ENCODE measurements at places on chromosomes 11 and 22.

GRCh38 chr11:102603091-102603490 lies 22.0 kb downstream of the MMP20 start:
- no peak for DNase-seq

GRCh38 chr22:49181942-49182341 lies 645.7 kb downstream of the BRD1 start:
- DNase-seq, result no peak

DNA sequence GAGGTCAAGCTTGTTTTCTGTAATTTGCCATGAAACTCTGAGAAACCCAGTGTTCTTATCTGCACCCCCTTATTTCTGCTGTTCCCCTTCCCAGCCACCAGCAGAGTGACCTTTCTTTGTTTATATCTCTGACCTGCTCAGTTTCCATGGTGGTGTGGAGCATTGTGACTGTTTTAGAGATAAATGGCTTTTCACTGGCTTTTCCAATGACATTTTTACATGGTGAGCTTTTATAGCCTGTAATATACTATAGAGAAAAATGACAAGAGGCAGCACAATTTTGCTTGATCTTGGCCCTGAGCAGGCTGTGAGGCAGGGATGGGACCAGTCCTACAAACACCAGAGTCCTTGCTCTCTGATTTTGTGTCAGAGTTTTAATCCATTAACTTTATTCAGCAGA lies 233.9 kb downstream of the FAT3 start:
- DNase-seq, result no peak

DNA sequence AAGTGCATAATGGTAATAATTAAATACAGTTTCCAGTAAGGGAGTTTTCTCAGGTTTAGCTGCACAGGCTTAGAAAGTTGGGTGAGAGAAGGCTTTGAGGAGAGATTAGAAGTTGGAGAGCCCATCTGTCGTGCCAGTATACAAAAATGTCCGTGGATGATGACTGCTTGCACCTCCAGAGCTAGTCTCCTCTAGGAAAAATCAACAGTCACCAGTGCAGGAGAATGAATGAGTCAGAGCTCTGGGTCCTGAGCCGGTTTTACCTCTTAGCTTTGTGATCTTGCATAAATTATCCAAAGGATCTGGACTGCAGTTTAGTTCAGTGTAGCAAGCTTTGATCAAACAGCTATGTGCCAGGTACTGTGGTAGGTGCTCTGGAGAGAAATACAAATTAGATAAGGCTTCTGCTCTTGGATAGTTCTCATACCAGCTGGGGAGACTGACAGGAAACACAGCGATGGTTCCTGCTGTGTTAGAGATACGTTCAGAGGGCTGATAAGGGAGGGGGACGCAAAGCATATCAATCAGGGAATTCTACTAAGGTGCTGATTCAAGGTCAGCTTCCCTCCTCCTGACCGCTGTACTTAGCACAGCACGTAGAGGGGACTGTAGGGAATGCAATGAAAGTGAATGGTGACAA lies 125.9 kb downstream of the TEAD1 start:
- no peak for DNase-seq

- no peak for DNase-seq
These were observed 3.7 kb upstream of the SIK2 start for GRCh38 chr11:111598559-111598958.

DNA sequence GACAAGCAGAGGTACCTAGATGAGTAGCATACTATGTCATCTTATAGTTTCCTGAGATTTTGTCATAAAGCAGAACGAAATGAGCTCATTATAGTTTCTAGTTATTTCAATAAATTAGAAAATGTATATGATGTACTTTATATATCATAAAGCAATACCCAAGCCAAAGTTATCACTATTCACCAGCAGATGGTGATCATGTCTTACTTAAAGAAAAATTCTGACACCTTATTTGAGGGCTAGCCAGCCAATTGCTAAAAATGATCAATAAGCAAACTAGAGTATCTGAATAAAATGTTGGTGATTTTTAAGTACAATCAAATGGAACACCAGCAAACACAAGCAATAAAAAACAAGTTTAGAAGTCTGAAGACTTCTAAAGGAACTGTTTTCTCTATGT lies 44.1 kb downstream of the RSF1 start:
- DNase-seq, result no peak

DNA sequence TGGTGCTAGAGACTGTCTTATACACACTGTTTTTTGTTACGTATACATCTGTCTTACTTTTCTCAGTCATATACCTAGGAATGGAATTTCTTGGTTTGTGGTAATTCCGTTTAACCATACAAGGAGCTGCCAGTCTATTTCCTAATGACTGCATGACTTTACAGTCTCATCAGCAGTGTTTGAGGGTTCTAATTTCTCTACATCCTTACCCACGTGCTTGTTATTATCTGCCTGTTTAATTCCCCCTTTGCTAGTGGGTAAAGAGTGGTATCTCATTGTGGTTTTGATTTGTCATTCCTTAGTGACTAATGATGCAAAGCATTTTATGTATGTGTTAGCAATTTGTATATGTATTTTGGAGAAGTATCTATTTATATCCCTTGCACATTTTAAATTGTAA lies 1008.0 kb downstream of the FAM181B start:
- DNase-seq, result no peak

- no peak for DNase-seq
These were observed 31.8 kb upstream of the HSPA8 start for GRCh38 chr11:123093739-123094138.

DNA sequence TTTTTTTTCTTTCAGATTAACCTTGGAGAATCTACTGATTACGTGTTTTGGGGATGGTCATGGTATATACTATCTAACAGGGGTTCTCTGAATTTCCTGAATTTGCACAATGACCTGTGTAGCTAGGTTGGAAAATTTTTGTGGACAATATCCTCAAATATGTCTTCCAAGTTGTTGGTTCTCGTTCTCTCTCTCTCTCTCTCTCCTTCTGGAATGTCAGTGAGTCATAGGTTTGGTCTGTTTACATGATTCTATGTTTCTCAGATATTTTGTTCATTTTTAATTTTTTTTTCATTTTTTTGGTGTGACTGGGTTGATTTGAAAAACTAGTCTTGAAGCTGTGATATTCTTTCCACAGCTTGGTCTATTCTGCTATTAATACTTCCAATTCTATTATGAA lies 604.0 kb upstream of the ANO3 start:
- no peak for DNase-seq

GRCh38 chr22:24103301-24103700 lies 78.0 kb upstream of the SUSD2 start:
- DNase-seq, result no peak

DNA sequence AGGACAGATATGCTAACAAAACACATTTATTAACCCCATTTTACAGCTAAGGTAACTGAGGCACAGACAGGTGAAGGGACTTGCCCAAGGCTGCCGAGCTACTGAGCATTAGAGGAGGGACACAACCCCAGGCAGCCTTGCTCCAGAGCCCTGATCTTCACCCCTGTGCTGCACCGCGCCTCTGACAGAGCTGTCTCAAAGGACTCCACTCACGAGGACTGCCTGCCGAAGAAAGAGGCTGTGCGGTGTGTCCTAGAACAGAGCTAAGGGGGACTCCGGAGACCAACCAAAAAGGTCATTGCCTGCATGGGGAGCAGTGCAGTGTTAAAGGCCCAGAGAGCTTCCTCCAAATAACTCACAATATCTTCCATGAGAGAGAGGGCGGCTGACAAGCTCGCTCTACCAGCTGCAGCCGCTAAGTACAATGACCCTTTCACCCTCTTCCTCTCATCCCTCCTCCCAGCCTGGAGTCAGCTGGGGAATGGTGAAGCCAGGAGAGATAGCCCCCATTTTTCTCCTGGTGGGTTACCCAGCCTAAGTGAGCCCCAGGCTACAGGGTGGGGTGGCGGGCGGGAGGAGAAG lies 119.2 kb downstream of the DSCAML1 start:
- no peak for DNase-seq

- DNase-seq, result no peak
These were observed 37.5 kb upstream of the LINC01488 start for GRCh38 chr11:69443968-69444364.

DNA sequence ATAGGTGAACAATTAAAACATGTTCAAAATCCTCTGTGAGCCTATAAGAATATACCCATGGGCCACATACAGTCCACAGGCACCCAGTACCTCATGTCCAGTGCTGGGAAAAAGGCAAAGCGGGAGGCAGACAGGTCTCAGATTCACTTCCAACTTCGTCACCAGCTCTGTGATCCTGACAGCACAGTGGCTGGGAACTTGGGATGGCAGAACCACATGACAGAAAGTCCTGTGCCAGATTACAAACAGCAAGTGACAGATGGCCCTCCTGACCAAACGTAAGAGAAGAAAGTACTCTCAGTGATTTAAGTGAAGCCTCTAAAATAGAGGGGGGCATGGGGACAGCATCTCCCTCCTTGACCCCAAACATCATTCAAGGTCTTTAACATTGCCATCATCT lies 5.8 kb downstream of the SLC1A2 start:
- DNase-seq, result no peak

DNA sequence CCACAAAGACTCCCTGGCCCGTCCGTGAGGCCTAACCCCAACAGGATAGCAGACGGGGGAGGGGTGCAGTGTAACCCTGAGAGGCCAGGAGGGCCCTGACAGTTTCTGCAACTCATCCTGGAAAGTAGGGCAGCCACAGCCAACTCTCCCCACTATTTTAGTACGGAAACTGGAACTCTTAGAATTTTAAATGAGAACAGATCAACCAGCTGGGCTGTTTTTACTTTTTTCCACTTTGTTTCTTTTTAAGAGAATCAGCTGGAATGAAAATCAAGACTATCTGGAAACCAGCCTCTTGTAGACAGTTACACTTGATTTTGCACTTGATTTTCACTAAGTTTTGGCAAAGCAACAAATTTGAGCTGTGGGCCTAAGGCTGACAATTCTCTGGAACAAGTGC lies 42.7 kb upstream of the NRIP3 start:
- no peak for DNase-seq

DNA sequence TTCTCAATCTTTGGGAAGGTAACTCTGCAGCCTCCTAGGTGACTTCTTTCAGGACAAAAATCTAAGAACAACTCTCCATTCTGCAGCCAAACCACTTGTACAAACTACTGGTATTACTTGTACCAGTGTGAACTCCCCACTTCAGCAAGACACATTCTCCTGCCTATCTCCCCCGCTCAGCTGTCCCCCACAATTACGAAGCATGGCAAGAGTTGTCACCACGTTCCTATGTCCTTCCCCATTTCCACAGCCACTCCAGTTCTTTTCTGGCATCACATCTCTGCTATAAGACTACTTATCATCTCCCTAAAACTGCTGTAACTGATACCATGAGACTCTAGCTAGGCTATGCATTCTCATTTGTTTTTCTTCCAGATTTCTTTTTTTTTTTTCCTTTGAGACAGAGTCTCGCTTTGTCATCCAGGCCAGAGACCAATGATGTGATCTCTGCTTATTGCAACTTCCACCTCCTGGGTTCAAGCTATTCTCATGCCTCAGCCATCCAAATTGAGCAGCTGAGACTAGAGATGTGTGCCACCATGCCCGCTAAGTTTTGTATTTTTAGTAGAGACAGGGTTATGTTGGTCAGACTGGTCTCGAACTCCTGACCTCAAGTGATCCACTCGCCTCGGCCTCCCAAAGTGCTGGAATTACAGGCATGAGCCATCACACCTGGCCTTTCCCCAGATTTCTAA lies 71.9 kb upstream of the CDON start:
- no peak for DNase-seq

- no peak for DNase-seq
These were observed 5.1 kb downstream of the MAPK8IP2 start for GRCh38 chr22:50605613-50606074.

- DNase-seq, result no peak
These were observed 26.4 kb upstream of the LRRC55 start for GRCh38 chr11:57155400-57155799.

DNA sequence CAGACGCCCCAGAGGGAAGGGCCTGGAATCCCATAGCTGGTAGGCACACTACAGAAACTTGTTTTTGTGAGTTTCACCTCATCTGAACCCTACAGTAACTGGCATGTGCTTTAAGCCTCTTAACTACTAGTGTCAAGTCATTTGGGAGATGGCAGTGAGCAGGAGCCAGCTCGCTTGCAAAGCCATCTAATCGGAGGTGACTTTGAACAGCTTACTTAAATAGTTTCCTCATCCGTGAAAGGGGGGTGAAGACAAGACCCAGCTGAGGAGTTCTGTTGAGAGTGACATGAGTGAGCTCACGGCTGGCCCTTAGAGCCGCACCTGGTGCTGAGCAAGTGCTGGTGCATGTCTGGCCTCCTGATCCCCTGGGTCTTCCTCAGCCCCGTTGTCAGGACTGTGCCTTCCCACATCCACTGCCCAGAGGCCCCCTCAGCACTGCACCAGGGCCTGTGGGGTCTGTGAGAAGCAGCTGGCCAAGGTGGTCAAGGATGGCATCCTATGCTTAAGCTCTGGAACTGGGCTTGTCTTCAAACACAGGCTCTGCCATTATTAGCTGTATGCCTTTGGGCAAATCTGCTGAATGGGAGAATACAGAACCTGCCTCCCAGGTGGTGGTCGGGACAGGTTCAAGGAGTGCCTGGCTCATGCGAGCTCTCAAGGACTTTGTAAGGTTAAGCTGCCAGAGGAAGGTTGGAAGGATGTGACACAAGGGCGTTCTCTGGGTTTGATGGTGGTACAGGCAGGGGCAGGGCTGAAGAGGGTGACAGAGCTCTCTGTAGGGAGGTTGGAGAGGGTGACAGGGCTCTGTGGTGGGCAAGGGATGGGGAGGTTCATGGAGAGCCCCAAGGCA lies 27.3 kb downstream of the INCENP start:
- no peak for DNase-seq

DNA sequence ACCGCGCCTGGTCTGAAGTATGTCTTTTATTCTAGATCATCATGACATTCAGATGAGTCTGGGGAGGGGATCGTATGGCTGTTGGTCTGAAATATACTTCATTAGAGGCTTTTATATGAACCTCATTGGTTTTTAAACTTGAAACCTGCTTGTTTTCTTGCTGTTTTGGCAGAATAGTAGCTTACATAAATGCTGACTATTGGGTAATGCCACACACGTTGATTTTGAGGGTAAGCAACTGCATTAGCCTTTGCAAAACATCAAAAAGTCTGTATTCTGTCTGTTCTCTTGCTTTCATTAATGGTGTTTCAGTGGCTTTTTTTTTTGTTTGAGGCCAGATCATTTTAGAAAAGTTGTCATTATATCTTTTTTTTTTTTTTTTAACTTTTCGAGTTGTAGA lies 14.2 kb downstream of the PPME1 start:
- DNase-seq, result no peak

GRCh38 chr22:49380095-49380827 lies 447.4 kb downstream of the BRD1 start:
- DNase-seq, result no peak

DNA sequence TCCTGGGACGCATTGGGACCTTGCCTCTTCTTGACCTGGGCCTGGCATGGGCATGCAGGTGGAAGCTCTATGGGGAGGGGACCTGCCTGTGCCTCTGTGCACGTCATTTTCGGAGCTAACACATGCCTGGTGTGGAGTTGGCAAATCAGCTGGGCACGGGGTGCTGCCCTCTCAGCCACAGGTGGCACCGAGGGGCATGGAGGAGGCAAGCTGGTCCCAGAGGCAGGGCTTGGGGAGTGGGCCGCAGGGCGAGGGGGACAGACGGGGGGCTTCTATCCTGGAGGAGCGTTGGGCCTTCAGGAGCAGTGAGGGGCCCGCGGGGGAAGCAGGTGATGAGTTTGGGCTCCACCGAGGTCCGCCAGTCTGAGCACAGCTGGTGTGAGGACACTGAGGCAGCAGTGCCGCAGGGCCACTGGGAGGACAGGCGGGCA lies 362.0 kb downstream of the TBC1D22A start:
- DNase-seq, result no peak
